ENCODE measurements at places on chromosomes 7 and 10.

GRCh38 chr7:37394158-37394557, 54.5 kb downstream of the ELMO1 start:
- H3K27ac ChIP-seq: peak overlapping the region; percentile 5
- DNase-seq: no peak
- peaks cover 47% of the 10 kb centered on the region for H3K4me1 ChIP-seq
- H3K36me3 ChIP-seq: no peaks in the 10 kb centered on the region
- no peaks in the 10 kb centered on the region for H3K27me3 ChIP-seq
- H3K4me3 ChIP-seq: no peak overlapping the region

DNA sequence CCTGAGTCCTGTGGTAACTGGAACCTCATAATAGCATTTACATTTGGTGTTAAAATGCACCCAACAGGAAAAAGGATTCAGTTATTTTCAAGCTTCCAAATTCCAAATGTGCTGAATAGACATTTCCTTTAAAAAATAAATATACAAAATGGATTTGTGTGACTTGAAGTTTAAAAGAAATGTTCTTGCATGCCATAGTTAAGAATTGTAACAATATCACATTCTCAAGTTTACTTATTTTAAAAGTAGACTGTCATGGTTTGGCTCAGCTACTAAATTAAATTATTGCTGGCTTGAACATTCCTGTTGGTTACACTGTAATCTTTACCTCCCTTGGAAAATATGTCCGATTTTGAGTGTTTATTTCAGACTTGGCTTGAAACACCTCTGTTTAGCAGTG, 31.5 kb downstream of the BICC1 start:
- no peak for DNase-seq
- no peaks in the 10 kb centered on the region for H3K27me3 ChIP-seq
- H3K4me1 ChIP-seq: no peaks in the 10 kb centered on the region
- no peaks in the 10 kb centered on the region for H3K36me3 ChIP-seq
- H3K4me3 ChIP-seq: no peak overlapping the region

DNA sequence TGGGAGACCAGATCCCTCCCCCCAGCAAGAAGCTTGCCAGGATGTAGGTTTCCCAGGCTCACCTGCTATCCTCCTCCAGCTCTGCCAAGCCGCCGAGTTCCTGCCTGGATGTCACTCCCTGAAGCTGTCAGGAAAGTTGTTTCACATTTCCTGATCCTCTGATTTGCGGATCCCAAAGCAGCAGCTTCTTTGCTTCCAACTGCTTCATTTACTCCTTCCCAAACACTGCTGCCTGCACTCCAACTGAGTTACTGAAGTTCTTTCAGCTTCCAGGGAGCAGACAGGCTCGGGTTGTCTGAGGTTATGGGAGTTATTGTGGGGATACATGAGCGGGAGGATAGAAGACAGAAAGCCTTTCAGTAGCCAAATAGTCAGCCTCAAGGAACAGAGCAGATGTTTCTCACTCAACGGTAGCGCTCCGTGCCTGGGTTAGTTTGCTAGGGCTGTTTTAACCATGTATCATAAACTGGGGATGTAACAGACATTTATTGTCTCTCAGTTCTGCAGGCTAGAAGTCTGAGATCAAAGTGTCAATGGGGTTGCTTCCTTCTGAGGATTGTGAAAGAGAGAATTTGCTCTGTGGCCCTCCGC, 516.0 kb downstream of the REEP3 start:
- no peak for DNase-seq
- H3K4me3 ChIP-seq: no peak overlapping the region
- no peaks in the 10 kb centered on the region for H3K36me3 ChIP-seq
- H3K27me3 ChIP-seq: peaks cover 38% of the 10 kb centered on the region
- H3K27ac ChIP-seq: no peak overlapping the region

- H3K4me1 ChIP-seq: peaks cover 11% of the 10 kb centered on the region
- no peak for DNase-seq
- no peaks in the 10 kb centered on the region for H3K27me3 ChIP-seq
- peak overlapping the region; percentile 2 for H3K27ac ChIP-seq
- peak overlapping the region; percentile 5 for H3K4me3 ChIP-seq
These were observed 261.6 kb downstream of the MDFIC start for GRCh38 chr7:115183431-115184057.

Measured in effector memory CD8-positive, alpha-beta T cell (primary cell).